ENCODE measurements at places on chromosomes 5 and 9.

DNA sequence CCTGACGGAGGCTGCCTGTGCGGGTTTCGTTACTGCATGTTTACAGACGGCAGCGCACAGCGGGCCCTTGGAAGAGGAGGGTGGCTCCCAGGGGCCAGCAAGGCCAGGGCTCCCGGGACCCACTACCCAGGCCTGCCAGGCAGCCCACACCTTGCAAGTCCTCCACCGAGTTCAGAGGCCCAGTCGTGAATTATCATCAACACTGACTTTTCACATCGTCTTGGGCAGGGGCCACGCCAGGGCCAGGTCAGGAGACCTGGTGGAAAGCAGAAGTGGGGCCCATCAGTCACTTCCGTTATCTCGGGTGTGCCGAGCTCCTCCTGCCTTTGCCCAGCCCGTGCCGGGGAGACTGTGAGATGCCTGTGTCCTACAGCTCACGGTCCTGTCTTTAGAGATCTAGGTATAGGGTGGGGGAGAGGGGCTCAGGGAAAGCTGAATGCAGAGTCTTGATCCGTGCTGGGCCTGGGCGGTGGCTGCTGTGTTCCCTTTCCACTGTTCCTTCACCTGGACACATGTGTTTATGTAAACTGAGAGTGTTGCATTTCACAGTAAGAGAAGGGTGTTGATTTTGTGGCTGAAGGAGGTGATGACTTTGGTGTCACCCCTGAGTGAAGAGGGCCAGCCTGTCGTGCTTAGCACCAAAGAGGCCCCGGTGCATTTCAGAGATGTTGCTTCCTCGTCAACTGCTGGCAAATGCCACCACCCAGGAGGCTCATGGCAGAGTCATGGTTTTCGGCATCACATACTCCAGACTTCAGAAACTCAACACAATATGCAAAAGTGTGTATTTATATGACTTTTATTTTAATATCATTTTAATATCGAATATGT lies 175.2 kb downstream of the GAPVD1 start:
- no peak for DNase-seq

GRCh38 chr9:135343837-135344522 lies 135.6 kb upstream of the PPP1R26 start:
- DNase-seq, result no peak

- no peak for DNase-seq
These were observed 342.6 kb downstream of the MAN2A1 start for GRCh38 chr5:110032376-110032775.

- no peak for DNase-seq
These were observed 599 bp downstream of the LYRM7 start for GRCh38 chr5:131171276-131171810.

GRCh38 chr5:148002451-148002850 lies 61.3 kb upstream of the SPINK5 start:
- DNase-seq, result no peak

DNA sequence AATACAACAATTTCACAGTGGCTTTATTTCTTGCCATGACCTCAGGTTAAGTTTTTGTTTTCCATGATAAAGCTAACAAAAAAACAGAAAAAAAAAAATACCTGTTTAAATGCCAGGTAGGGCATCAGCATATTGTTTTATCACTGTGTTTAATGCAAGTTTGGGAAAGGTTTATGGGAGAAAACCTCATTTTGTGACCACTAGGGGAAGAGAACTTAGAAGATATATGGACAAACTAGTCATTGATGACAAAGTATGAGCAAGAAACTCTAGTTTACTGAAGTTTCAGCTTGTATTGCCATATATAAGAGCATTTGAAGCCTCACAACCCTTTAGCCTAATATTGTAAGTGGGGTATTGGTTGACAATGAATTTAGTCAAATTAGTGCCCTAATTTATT lies 1431.4 kb upstream of the CDH18 start:
- DNase-seq, result no peak

- no peak for DNase-seq
These were observed 182.0 kb downstream of the EBF1 start for GRCh38 chr5:158917731-158918130.

GRCh38 chr9:127033789-127034188 lies 88.6 kb downstream of the ANGPTL2 start:
- no peak for DNase-seq

DNA sequence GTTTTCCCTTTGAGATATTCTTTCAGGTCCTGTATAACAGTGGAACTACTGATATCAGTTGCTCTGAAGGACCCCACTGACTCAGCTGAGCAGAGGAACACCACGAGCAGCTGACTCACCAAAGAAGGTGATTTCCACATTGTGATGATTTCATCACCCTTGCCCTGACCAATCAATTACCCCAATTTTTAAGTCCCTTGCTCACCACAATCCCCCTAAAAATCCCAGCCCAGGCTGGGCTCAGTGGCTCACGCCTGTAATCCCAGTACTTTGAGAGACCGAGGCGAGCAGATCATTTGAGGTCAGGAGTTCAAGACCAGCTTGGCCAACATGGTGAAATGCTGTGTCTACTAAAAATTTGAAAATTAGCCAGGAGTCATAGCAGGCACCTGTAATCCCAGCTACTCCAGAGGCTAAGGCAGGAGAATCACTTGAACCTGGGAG lies 125.3 kb upstream of the ABCA1 start:
- DNase-seq, result no peak

DNA sequence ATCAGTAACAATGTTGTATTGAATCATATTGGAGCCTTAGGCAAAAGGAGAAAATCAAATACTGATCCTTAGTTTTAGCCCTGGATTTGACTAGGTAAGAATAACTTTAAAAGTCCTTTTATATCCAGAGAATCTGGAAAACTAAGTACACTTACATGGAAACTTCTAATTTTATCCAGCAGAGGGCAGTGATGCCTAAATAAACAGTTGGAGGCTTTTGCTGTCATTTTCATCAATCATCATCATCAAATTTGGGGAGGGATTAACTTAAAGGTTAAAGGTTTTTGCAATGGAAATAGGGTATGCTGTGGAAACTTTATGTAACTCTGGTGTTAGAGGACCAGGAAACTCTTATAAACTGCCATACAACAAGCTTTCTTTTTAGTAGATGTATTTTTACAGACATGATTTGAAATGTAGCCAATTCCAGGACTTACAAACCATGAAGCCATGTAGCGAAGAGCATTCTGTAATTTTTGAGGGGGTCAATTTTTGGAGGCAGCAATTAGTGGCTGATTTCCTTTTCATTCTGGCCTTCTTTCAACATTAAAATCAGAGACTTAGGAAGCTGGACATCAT lies 112.7 kb downstream of the OSTF1 start:
- no peak for DNase-seq

- no peak for DNase-seq
These were observed 31.6 kb downstream of the ENC1 start for GRCh38 chr5:74608736-74609601.

- DNase-seq, result no peak
These were observed 51.1 kb upstream of the TNFSF15 start for GRCh38 chr9:114856942-114857315.

- no peak for DNase-seq
These were observed 69.7 kb upstream of the APC start for GRCh38 chr5:112668016-112668415.

DNA sequence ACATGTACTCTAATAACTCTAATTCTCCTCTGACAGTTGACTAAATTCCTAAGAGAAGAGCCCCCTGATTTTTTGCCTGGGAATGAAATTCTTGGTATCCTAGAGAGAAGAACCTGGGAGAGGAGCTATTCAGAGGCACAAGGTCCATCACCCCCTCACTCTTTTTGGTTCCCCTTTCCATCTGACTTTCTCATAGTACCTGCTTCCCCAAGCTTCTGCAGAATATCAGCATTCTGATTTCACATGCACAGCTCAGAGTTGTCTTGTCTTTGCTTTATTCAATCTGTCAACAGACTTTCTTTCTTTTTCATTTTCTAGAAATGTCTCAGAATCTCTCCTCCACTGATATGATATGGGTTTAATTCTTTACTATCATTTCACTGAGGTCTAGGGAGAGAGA lies 141.5 kb upstream of the FBXL17 start:
- DNase-seq, result no peak

GRCh38 chr9:129319076-129319937 lies 141.2 kb upstream of the IER5L start:
- no peak for DNase-seq

DNA sequence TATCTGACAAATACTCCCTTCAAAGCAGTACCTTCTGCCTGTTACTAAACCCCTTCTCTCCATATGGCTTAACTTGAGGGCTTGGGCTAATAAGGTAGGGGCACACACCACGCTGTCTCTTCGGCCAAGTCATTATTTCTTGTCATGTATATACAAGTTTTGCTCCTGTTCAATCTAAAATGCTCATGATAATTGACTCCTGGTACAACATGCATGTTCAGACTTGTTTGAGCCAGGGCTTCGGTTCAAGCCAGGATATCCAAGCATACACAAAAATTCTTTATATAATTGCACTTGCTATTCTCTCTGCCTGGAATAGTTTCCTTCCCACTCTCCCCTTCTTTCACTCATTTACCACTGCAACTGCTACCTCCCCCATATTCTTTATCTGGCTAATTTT lies 756.0 kb upstream of the C9orf72 start:
- no peak for DNase-seq

DNA sequence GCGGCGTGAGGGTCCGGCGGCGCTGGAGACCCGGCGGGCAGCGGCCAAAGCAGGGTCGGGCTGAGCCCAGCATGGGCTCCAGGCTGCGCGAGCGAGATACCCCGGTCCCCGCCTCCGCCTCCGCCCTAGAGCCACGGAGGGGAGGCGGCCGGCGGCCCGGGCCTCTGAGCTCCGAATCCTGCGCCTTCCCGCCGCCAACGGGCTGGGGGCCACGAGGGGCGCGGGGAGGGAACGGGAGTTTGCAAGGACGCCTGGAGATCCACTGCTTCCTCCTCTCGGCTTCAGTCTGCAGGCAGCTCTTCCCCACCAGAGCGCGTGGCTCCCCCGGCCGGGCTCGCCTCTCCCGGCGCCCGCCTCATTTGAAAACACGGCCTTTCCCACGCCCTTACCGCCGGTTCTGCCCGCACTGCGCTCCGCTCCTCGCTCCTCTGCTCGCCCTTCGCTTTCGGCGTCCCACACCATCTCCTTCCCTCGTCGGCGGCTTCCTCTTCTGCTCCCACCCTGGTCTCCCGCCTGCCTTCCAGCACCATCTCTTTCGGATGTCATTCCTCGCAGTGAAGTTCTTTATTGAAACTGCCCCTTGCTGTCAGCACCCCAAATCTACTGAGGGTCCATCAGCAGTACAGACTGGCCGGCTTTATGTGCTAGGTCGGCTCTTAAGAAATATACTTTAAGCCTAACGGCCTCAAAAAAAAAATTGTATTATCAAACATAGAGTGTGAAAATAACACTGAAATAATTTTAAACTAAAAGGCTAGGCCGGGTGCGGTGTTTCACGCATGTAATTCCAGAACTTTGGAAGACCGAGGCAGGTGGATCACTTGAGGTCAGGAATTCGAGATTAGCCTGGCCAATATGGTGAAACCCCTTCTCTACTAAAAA lies 105.0 kb upstream of the FAM120A start:
- no peak for DNase-seq

All from cortex of kidney (tissue), 1 donor.